ENCODE measurements at places on chromosomes 12 and 14.

- peak overlapping the region; percentile 88 for H3K27ac ChIP-seq
- H3K36me3 ChIP-seq = no peaks in the 10 kb centered on the region
- H3K27me3 ChIP-seq = no peaks in the 10 kb centered on the region
- no peak overlapping the region for H3K4me3 ChIP-seq
- no peak for DNase-seq
Observed at GRCh38 chr12:89949457-89950195, 241.0 kb upstream of the ATP2B1 start.

DNA sequence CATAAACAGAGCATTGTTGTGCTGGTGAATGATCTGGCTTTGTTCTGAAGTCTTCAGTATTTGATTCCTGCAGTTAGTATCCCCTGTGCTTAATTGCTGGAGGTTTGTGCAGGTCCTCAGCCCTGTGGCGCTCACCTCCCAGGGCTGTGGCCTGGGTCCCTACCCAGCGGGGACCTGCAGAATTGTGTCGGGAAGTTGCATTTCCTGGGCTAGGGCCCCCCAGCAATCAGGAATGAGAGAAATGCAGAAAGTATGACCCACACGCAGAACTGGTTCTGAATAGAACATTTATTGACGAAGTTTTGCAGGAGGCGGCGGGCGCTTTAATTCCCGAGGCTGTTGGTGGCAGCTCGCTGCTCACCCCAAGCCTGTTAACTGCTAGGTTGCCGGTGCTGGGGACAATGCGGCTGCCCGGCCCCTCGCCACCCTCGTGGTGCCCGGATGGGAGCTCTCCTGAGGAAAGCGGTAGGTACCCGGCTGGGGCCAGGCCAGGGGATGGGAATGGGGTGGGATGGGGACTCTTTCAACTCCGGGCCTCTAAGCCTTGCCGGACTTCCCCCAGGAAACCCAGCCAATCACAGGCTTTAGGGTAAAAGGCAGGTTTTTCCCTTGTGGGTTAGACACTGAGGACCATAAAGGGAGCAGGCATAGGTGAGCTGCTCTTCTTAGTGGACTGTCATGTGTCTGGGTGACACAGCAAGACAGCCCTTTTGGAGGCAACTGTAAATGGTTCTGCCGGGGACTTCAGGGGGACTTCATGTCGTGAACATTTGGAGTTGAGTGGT lies 11.6 kb downstream of the PLEKHG3 start:
- H3K4me1 ChIP-seq = peaks cover 8% of the 10 kb centered on the region
- no peak for DNase-seq
- no peak overlapping the region for H3K27ac ChIP-seq
- H3K36me3 ChIP-seq = peaks cover 10% of the 10 kb centered on the region
- H3K4me3 ChIP-seq = no peak overlapping the region
- no peaks in the 10 kb centered on the region for H3K27me3 ChIP-seq

- no peak for DNase-seq
- no peaks in the 10 kb centered on the region for H3K36me3 ChIP-seq
- H3K27me3 ChIP-seq = 0 out of 2 replicates have a peak, but pooled peaks cover 6% of the 10 kb centered on the region
- H3K27ac ChIP-seq = no peak overlapping the region
- H3K4me3 ChIP-seq = no peak overlapping the region
- H3K4me1 ChIP-seq = no peaks in the 10 kb centered on the region
Observed at GRCh38 chr12:47094804-47095203, 15.0 kb upstream of the AMIGO2 start.

DNA sequence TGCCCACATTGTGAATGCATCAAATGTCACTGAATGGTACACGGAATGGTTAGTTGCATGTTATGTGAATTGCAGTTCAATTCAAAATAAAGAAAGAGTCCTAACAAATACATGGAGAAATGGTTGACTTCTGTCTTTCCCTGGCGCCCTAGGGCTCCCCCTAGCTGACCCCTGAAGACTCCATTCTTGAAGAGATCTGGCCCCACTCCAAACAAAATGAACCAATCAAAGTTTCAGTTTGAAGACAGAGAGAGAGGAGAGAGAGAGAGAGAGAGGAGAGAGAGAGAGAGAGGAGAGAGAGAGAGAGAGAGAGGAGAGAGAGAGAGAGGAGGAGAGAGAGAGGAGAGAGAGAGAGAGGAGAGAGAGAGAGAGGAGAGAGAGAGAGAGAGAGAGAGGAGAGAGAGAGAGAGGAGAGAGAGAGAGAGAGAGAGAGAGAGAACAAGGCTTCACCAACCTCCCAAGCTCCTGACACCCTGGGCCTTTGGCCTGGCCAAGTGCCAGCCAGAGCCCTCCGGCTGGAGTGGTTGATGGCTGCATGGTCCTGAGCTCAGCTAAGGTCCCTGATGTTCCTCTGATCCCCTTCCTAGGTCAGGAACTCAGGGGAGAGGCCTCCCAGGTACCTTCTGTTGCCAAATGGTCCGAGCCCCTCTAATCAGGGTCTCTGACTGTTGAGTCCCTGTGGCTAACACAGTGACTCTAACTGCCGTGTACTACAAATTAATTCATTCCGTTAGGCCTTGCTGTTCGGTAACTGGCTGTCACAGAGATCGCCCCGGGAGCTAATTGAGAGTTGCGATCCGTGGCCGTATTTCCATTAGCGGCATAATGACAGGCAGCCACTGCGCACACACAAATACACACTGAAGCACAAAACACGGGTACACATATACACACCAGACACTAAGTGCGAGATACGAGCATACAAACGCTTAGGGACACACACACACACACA lies 188.8 kb downstream of the ESRRB start:
- peaks cover 3% of the 10 kb centered on the region for H3K4me1 ChIP-seq
- H3K27me3 ChIP-seq = no peaks in the 10 kb centered on the region
- no peak for DNase-seq
- H3K4me3 ChIP-seq = no peak overlapping the region

- no peaks in the 10 kb centered on the region for H3K27me3 ChIP-seq
- H3K27ac ChIP-seq = no peak overlapping the region
- H3K36me3 ChIP-seq = no peaks in the 10 kb centered on the region
- DNase-seq = peak; percentile 67
- peaks cover 8% of the 10 kb centered on the region for H3K4me1 ChIP-seq
Observed at GRCh38 chr14:104341532-104342434, 203.4 kb downstream of the KIF26A start.

GRCh38 chr12:116896411-116896924 lies 14.3 kb upstream of the FBXW8 start:
- H3K4me1 ChIP-seq = no peaks in the 10 kb centered on the region
- DNase-seq = no peak
- no peaks in the 10 kb centered on the region for H3K36me3 ChIP-seq
- H3K4me3 ChIP-seq = no peak overlapping the region
- 0 out of 2 replicates have a peak, but pooled peaks cover 6% of the 10 kb centered on the region for H3K27me3 ChIP-seq
- no peak overlapping the region for H3K27ac ChIP-seq

GRCh38 chr14:84202486-84202885 lies 1327.5 kb upstream of the FLRT2 start:
- H3K36me3 ChIP-seq = no peaks in the 10 kb centered on the region
- no peak overlapping the region for H3K4me3 ChIP-seq
- DNase-seq = no peak
- H3K4me1 ChIP-seq = no peaks in the 10 kb centered on the region

DNA sequence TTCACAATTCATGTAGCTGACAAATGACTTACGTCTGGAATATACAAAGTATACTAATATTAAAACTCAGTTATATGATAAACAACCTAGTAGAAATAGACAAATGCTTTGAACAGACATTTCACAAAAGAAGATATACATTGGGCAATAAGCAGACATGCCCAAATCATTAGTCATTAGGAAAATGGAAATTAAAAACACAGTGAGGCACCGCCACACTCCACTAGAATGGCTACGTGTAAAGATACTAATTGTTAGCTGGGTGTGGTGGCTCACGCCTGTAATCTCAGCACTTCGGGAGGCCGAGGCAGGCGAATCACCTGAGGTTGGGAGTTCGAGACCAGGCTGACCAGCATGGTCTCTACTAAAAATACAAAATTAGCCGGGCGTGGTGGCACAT lies 248.9 kb upstream of the TMEM132C start:
- H3K4me1 ChIP-seq = no peaks in the 10 kb centered on the region
- no peak overlapping the region for H3K4me3 ChIP-seq
- no peak overlapping the region for H3K27ac ChIP-seq

GRCh38 chr14:50667684-50667995 lies 466 bp downstream of the SAV1 start:
- H3K4me3 ChIP-seq = peak overlapping the region; percentile 98
- H3K4me1 ChIP-seq = peaks cover 11% of the 10 kb centered on the region
- peaks cover 14% of the 10 kb centered on the region for H3K36me3 ChIP-seq
- H3K27ac ChIP-seq = peak overlapping the region; percentile 95
- H3K27me3 ChIP-seq = no peaks in the 10 kb centered on the region
- DNase-seq = peak; percentile 48

- no peaks in the 10 kb centered on the region for H3K4me1 ChIP-seq
- no peak overlapping the region for H3K4me3 ChIP-seq
- DNase-seq = no peak
- no peaks in the 10 kb centered on the region for H3K27me3 ChIP-seq
- H3K27ac ChIP-seq = no peak overlapping the region
Observed at GRCh38 chr14:63383776-63384367, 65.1 kb upstream of the GPHB5 start.

GRCh38 chr12:92558215-92558773 lies 144.5 kb upstream of the PLEKHG7 start:
- no peaks in the 10 kb centered on the region for H3K36me3 ChIP-seq
- H3K4me1 ChIP-seq = no peaks in the 10 kb centered on the region
- DNase-seq = no peak

DNA sequence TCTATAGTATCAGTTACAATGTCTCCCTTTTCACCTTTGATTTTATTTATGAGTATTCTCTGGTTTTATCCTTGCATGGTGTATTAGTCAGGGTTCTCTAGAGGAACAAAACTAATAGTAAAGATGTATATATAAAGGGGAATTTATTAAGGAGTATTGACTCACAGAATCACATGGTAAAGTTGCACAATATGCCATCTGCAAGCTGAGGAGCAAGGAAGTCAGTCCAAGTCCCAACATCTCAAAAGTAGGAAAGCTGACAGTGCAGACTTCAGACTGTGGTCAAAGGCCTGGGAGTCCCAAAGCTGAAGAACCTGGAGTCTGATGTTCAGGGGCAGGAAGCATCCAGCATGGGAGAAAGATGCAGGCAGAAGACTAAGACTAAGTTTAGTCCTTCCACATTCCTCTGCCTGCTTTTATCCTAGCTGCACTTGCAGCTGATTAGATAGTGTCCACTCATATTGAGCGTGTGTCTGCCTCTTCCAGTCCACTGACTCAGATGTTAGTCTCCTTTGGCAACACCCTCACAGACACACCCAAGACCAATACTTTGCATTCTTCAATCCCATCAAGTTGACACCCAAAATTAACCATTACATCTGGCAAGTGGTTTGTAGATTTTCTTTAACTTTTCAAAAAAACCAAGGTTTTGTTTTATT lies 308.0 kb upstream of the LMO3 start:
- H3K27me3 ChIP-seq = no peaks in the 10 kb centered on the region
- H3K4me3 ChIP-seq = no peak overlapping the region
- DNase-seq = no peak
- no peaks in the 10 kb centered on the region for H3K4me1 ChIP-seq

DNA sequence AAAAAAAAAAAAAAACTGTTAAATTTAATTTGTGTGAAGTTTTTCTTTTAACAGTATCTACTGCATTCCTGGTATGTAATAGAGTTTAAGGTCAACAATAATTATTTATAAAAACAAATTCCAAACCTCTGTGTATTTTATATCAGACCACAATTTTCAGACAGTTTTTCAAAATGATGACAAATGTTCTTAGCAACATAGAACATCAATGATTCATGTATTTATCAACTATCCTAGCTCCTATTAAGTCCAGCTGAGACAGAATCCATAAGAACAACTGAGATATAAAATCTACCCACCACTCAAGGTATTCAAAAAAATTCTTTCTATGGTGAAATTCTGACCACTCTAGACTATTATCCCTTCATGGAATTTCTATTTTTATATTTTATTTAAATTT lies 144.5 kb downstream of the EPS8 start:
- peak overlapping the region; percentile 33 for H3K27ac ChIP-seq
- no peak for DNase-seq

DNA sequence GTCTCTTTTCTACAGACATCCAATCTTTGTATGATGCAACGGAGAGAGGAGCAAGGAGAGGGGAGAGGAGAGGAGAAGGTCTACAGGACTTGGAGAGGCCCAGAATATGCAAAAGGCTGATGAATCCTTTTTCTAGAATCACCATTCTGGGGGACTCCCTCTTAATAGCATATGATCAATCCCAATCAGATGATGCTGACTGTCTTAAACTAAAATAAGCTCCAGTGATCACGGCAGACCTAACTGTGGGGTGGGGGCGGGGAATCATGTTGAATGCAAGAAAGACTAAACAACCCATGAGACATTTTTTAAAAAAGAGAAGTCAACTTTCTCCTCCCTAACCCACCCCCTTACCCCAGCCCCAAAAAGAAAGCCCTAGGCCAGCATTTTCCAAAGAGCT lies 33.4 kb downstream of the BTBD7 start:
- peaks cover 13% of the 10 kb centered on the region for H3K4me1 ChIP-seq
- no peak overlapping the region for H3K27ac ChIP-seq
- H3K36me3 ChIP-seq = no peaks in the 10 kb centered on the region
- H3K4me3 ChIP-seq = no peak overlapping the region

- H3K27me3 ChIP-seq = no peaks in the 10 kb centered on the region
- H3K4me3 ChIP-seq = no peak overlapping the region
- H3K36me3 ChIP-seq = no peaks in the 10 kb centered on the region
- peaks cover 15% of the 10 kb centered on the region for H3K4me1 ChIP-seq
- no peak overlapping the region for H3K27ac ChIP-seq
Observed at GRCh38 chr14:105864651-105865265, 338.4 kb downstream of the TMEM121 start.

DNA sequence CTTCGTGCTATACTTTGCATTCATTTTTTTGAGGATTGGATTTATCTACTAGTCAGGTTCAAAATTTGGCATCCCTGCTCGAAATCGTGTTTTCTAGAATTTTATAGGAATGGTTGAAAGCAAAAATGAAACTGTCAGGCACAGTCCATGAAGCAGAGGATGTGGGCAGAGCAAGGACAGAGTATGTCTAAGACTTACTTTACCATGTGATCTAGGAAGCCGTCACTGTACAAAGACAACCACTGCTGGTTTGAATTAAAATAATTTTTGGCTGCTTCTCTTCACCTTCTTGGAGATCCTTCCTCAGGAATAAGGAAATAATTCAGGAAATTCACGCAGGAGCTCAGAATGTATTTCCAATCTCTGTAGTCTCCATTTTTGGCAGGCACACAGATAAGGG lies 31.6 kb upstream of the SGPP1 start:
- no peaks in the 10 kb centered on the region for H3K36me3 ChIP-seq
- no peak overlapping the region for H3K27ac ChIP-seq
- H3K4me1 ChIP-seq = no peaks in the 10 kb centered on the region
- H3K27me3 ChIP-seq = no peaks in the 10 kb centered on the region

DNA sequence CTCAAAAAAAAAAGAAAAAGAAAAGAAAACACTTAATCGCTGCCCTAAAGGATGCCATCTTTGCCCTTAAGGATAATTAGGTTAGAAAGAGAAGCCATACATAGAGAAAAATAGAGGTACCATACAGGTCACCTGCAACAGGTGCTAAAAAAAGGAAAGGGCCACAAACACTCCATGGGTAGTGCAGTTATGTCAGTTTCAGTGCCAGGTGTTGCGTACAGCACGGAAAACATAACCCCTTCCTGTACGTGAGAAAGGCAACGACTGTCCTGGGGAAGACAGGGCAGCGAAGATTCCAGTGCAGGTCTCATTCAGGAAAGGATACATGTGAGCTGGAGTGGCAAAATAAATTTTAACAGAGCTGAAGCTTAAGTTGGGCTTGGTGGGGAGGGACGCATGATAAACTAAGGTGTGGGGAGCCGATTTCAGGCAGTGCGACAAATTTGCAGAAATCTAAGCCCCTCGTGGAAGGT lies 553 bp upstream of the DAZAP2 start:
- H3K36me3 ChIP-seq = peaks cover 28% of the 10 kb centered on the region
- H3K27me3 ChIP-seq = no peaks in the 10 kb centered on the region
- peak; percentile 31 for DNase-seq
- H3K4me1 ChIP-seq = peaks cover 11% of the 10 kb centered on the region
- H3K27ac ChIP-seq = no peak overlapping the region

Measured in SK-N-SH (cell line).